ENCODE measurements at places on chromosomes 4 and X.

- DNase-seq, result no peak
Observed at GRCh38 chr4:17293901-17294300, 218.0 kb downstream of the QDPR start.

DNA sequence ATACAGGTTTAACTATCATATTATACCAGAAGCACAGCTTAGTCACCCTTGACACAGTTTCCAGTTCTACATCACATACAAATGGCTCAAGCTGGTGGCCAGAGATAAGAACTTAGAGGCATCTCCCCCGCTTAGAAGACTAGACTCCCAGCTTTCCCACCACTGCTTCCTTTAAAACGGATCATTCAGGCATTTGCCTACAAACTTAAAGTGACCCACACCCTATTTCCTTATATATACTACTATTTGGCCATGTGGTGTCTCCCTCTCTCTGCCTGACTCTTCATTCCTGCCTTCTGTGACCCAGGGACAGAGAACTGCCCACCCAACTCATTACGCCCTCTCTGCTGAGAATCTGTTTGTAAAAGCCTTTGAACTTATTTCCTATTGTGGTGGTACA is 781.2 kb upstream of the DIAPH2 start:
- no peak for DNase-seq

DNA sequence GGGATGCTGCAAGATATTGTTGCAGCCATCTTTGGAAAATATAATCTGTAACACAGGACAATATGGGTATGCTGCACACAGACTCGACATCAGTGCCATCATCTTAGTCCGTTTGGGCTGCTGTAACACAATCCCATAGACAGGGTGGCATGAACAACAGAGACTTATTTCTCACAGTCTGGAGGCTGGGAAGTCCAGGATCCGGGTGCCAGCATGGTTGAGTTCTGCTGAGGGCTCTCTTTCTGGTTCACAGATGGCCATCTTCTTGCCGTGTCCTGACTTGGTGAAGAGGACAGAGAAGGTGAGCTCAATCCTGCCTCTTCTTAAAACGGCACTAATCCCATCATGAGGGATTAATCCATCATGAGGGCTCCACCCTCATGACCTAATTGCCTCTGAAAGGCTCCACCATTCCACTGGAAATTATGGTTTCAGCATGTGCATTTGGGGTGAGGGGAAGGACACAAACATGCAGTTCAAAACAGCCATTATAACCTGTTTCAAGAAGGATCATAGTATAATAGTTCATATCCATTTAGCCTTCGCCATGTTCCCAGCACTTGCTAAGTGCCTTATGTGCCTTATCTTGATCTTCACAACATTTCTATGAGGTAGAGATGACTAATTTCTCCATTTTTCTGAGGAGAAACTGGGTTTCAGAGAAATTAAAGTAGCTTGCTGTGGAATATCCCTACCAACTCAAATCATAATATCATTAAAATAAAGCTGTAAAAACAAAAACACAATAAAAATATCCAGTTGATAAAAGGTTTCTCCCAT is 27.9 kb upstream of the SPP1 start:
- no peak for DNase-seq

DNA sequence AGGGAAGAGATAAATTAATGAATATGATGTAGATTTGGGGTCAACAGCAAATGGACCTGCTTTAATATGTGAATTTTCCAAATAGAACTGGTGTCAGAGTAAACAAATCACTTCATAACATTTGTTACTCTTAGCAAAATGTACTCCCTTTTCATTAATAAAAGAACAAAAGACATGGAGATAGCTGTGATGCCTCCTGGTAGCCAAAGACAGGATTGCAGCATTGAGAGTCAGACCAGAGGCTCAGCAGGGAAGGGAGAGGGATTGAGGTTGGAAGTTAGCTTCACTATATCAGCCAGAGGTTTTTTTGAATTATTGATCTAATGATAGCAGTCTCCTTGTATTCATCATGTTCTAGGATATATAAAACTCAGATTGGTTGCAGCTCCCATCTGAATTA is 17.4 kb upstream of the RAB40A start:
- no peak for DNase-seq

- no peak for DNase-seq
Observed at GRCh38 chrX:21926527-21927278, 13.8 kb upstream of the SMS start.

- no peak for DNase-seq
Observed at GRCh38 chr4:158814636-158815330, 46.0 kb downstream of the FNIP2 start.

- DNase-seq, result no peak
Observed at GRCh38 chr4:25676221-25676620, 20.6 kb downstream of the SLC34A2 start.

- peak; percentile 53 for DNase-seq
Observed at GRCh38 chrX:48957477-48957826, at the start of gene OTUD5. Gene OTUD5 (minus strand): TSS chrX:48957607. CDS start chrX:48957570, 37 bp downstream.

DNA sequence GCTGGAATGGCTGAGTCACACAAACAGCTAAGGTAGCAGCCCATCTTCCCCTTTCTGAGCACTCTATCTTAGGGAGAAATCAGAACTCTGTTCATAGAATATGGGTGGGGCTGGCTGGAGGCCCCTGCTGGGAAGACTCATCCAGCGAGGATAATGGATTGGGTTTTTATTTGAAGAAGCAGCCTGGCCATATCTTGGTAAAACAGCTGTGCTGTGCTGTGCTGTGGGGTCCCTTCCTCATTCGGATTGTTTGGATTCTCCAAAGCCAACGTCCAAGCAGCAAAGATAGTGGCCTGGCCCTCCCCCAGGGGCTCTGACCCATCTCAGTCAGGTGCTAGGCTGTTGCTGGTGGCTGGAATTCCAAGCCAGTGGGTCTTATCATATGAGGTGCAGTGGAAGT is 63.8 kb downstream of the ZNF718 start:
- DNase-seq, result no peak

All from D721Med (cell line).